ENCODE measurements at places on chromosomes 12 and 14.

GRCh38 chr12:117034701-117035151, 64.5 kb downstream of the TESC start:
- DNase-seq: no peak

DNA sequence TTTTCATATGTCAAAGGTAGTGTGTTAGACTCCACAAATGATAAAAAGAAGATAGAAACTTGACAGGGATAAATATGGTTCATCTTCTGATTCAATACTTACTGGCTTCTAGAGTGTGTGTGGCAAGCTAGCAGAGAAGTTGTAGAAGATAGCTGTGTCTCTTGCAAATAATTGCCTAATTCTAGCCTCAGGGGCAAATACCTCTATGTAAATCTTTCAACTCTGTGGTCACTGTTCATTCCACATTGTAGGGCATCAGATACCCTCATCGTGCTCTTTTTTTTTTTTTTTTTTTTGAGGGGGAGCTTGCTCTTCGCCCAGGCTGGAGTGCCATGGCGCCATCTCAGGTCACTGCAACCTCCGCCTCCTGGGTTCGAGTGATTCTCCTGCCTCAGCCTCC, 1.7 kb downstream of the OLR1 start:
- no peak for DNase-seq

DNA sequence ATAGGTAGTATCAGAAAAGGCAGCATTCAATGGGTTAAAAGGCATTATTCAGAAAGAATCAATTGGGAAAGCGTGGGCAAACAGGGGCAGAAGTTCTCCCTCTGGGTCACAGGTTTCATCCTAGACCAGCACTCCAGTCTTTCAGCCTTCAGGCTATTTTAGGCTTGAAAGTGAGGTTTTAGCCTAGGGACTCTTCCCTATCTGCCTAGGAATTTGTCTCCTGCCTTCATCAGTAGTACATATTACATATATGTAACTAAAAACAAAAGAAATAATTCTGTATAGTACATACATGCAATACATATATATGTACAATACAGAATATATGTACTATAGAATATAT, 34.6 kb upstream of the PCNX1 start:
- no peak for DNase-seq

DNA sequence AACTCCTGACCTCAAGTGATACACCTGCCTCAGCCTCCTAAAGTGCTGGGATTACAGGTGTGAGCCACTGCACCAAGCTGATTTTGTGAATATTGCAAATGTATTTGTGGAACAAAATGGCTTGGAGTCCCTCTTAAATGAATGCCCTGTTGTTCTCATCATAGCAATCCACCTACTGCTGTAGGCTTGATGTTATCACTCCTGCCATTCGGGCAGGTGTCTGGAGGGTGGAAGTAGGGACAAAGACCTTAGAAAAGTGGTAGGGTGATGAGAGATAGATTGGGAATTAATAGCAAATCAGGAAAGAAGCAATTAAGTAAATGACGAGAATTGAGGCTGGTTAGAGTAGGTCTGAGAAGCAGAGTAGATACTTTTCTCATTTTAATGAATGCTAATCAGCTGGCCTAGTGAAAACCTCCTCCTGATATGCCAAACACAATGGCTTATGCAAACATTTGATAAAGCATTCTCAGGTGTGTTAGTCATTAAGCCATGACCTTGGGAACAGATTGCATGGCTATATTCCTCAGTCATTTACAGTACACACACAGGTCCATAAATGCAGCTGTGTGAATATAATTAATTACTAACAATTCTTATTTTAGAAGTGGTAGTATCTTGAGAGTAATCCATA, 60.5 kb upstream of the USP44 start:
- DNase-seq: no peak

DNA sequence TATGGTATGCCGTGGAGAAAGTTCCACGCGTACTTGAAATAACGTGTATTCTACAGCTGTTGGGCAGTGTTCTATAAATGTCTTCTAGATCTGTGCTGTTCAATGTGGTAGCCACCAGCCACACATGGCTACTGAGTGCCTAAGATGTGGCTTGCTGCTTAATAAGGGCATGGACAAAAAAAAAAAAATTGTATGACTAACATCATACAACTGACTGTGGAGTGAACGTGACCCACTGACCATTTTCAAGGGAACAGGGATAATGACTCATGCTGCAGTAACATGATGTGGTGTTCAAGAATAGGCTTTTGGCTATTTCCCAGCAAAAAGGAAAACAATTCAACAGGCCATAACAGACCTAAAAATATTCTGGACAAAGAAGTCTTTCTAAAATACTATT, 13.0 kb downstream of the ATG14 start:
- no peak for DNase-seq

DNA sequence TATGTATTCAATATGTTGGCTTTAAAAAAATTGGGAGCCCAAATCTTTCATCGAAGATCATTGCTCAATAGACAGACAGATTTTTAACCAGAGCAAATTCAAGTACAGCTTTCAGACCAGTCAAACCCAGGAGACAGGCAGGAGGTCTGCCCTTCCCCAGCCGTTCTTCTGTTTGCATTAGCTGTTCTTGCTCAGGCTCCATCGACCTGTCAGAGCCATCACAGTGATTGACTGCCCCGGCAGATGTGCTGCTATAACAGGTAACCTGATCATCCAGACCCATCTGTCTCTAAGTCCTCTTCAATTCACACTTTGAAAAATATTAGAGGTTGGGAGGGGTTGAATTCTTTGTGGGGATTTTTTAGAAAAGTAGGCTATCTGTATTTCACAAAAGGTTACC, 453.5 kb downstream of the FOXG1 start:
- DNase-seq: no peak

DNA sequence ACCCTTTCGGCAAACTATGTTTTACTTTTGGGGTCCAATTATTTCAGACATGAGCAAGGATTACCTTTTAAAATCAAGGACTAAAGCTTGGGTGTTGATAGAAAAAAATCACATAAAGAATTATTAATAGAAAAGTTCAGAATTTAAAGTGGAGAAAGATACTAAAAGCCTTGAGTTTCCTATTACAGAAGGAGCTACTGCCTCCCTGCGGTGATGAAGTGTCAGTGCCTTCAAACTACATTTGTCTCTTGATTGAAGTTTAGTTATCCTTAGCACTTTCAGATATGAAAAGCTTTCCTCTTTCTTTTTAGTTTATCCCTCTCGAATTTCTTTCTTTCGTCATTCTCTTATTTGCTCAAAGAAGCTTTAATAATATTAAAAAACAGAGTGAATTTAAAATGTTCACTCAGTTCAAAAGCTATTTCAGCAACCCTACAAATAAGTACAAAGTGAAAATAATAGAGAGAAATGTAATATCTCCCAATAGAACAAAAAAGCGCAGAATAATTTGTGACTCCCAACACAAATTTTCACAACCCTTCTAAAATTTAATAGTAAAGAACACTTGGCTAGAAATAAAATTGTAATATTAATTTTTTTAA, 87.6 kb downstream of the SEC23A start:
- DNase-seq: no peak

DNA sequence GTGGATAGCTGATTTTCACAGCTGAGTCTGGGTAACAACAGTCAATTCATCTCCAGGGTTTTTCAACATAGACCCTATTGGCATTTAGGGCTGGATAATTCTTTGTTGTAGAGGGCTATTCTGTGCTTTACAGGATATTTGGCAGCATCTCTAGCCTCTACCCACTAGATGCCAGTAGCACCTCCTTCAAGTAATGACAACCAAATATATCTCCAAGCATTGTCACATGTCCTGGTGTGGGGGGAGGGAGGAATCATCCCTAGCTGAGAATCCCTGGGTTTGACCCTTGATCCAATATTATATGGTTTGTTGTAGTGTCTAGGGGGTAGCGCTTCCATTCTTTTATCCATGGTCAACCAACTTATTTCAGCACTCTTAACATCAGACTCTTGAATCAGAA, 157.2 kb downstream of the ANO4 start:
- no peak for DNase-seq

DNA sequence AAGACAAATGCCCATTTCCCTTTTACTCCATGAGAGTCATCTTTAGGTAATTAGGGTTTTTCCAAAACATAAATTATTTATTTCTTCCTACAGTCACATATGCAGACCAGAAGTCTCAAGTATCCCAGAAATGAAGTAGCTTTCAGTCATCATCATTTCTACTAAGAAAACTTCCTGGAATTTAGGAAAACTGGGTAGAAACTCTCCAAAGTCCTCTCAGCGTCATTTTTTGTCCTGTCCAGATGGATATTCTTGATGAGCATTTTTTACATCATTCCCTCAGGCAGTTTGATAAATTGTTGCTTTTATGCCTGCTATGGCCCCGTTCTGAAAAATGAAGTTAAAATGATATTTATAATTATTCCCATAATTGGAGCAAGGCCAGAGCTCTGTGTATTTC, 93.9 kb upstream of the DCN start:
- no peak for DNase-seq

- DNase-seq: no peak
Measured at GRCh38 chr12:38477340-38478090, 160.9 kb downstream of the ALG10B start.
